Activated naive CD8-positive, alpha-beta T cell treated with anti-CD3 and anti-CD28 coated beads for 36 hours (primary cell): ENCODE measurements at places on chromosomes 11 and 22.

DNA sequence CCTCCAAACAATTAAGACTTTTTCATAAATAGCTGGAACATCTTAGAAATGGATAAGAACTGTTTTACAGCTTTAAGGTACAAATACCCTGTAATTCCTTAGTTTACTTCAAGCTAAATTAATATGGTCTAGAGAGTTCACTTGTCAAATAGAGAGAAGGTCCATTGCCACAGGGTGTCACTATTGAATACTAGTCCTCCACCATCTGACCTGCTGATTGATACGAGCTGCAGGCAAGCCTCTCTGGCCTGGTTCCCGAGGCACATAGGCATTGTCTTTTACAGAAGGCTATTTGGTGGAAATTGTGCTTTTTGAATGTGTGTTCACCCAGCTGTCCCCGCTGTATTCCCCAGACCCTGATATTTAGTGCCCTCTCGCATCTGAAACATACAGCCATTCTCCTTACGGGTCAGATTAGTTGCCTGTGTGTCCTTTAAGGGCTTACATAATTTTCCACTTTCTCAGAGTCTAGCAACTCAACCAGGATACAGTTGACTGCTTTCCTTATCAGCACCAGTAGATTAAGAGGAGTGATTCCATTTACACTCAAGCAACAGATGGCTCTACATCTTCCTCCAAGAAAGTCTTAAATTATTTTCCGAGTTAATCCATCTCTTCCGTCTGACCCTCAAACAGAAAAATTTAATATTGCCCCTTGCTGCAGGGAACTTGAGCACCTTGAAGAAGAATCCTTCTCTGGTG is 788.8 kb upstream of the FAT3 start:
- DNase-seq: no peak

- no peak for DNase-seq
Observed at GRCh38 chr11:13290221-13290980, 12.8 kb downstream of the BMAL1 start.

DNA sequence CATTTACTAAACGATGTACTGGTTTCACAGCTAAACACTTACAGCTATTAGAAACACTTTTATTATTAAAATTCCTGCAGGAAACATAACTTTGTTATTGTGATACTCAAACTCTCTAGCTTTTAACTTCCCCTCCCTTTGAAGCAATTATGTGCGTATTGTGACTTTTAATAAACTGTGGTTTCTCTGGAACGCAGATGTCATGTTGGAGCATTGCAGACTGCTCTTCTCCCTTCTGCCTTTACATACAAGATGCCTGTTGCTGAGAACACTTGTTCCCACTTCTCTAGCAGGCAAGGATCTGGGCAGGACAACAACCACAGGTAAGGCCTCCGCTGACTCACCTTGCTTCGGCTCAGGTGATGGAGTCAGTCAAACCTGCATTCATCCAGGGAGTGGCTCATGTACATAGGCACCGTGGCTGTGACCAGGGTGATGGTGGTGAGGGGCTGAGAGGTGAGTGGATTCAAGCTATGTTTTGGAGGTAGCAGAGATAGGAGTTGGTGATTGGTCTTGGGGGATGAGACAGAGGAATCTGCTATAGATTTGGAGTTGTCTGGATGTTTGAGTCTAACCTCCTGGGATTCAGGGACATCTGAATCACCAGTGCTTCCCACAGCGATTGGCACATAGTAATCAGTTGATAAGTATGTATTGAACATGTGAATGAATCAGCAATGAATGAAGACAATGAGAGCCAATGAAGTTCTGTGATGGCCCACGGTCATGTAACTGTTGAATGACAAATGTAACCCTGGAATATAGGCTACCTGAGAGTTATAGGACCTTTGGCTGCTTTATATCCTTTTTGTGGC is 106.0 kb downstream of the ADAMTS15 start:
- DNase-seq: no peak

DNA sequence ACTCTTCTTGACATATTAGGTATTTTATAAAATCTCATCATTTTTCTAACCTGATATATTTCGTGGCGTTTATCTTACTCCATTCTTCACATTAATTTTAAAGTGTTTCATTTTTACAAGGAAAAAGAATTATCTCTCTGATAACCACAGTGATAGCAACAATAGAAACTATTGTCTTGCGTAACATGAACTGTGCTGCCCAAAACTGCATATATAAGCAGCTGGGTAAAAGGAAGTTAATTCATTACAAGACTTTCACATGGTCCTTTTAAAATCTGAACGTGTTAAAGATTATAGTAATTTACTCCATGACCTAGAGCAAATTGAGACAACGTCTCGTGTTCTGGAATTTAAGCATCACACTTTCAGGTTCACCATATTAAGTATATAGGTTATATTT is 210.4 kb upstream of the GRIA4 start:
- no peak for DNase-seq

- no peak for DNase-seq
Observed at GRCh38 chr11:64100782-64101353, 65.0 kb downstream of the MACROD1 start.

GRCh38 chr11:133530501-133530835 is 1.8 kb downstream of the OPCML start:
- DNase-seq: no peak

- no peak for DNase-seq
Observed at GRCh38 chr11:75795276-75796090, 19.5 kb upstream of the UVRAG start.

DNA sequence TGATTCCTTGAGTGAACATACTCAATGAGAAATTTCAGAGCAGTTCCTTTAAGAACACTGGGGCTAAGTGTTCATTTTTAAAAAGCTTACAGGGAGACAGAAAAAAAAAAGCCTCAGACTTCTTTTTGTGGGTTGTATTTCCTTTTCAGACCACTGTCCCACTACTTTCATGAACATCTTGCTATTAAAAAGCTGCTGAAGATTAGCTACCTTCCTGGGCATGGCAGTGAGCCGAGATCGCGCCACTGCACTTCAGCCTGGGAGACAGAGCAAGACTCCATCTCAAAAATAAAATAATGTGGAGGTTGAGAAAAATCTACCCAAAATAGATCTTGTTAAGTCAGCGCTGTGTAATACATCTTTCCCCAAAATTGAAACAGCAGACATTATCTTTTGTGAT is 10.8 kb downstream of the TRAF6 start:
- no peak for DNase-seq

DNA sequence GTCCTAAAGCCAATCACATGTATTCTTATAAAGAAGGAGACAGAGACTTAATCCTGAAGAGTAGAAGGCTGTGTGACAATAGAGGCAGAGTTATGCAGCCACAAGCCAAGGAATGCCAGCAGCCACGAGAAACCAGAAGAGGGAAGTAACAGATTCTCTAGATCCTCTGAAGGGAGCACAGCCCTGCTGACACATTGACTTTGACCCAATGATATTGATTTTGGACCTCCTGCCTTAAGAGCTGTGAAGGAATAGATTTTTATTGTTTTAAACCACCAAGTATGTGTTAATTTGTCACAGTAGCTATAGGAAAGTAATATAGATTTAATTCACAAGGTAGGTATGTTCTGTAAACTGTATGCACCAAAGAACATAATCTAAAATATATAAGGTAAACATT is 103.6 kb downstream of the TTC17 start:
- DNase-seq: no peak

DNA sequence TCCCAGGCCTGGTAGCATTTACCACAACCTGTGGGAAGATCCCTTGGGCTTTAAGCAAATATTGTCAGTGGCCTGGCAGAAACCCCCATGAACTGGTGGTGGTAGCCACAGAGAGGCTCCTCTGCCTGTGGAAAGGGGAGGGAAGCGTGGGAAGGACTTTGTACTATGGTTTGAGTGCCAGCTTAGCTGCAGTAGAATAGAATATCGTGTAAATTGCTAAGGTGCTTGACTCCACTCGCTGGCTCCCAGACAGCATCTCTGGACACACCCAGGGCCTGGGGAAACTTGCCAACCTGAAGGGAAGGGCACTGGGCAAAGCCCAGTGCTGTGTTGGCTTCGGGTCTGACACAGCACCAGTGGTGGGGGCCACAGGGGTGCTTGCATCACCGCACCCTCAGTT is 52.6 kb downstream of the XRRA1 start:
- no peak for DNase-seq

GRCh38 chr11:103881584-103881983 is 154.9 kb upstream of the DDI1 start:
- no peak for DNase-seq

GRCh38 chr11:133705873-133706272 is 139.4 kb downstream of the SPATA19 start:
- no peak for DNase-seq

- no peak for DNase-seq
Observed at GRCh38 chr11:2138431-2139122, 612 bp downstream of the IGF2 start.

GRCh38 chr11:70834277-70834940 is 418.0 kb downstream of the SHANK2 start:
- DNase-seq: no peak

GRCh38 chr11:16607675-16608644 is 130.5 kb upstream of the C11orf58 start:
- DNase-seq: no peak

DNA sequence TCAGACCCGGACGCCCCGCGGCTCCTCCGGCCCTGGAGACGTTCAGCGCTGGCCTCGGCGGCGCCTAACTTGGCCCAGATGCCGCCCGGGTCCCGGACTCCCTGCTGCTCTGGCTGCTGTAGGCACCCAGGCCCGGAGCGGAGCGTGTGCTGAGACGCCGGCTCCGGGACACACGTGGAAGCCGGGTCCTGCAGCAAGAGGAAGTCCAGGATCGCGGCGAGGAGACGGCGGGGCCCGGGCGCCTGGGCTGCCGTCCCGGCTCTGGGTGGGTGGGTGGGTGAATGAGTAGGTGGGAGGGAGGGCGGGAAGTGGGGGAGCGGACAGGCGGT is 223 bp downstream of the WT1 start:
- DNase-seq: no peak

GRCh38 chr11:1736447-1736992 is 13.9 kb downstream of the IFITM10 start:
- DNase-seq: no peak

- DNase-seq: no peak
Observed at GRCh38 chr22:26236991-26237390, 67.7 kb downstream of the SEZ6L start.

DNA sequence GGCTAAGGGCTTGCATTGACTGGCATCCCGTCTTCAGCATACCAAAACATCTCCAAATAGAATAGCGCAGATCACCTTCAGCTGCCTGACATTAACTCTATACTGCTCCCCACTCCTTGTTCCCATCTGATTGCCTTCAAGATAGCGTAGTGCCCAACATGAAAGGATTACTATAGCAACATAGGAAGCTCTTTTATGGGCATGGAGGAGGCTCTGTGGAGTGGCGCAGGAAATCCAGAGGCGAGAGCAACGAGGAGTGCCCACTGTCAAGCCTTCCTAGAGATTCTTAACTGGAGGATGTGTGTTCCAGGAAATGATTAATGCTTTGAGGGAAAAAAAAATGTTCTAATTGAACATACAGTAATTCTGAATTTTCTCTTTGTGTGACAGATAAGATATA is 213.3 kb downstream of the CADM1 start:
- no peak for DNase-seq

DNA sequence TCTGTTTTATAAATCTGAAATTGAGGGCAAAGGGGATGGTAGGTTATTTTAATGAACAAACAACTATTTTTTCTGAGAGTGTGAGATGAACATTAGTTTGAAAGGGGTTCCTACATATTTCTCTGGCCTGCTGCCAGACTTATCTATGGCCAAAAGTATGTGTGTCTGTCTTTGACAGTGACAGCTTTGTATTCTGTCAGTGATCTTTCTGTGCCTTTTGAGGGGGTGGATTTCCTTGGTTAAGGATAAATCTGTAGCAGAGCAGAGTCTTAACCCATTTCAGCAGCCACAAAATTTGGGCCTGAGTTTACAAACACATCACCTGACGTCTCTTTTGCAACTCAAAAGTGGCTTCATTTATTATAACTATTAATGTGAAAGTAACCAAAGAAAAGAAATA is 30.9 kb downstream of the ZFTA start:
- DNase-seq: no peak

DNA sequence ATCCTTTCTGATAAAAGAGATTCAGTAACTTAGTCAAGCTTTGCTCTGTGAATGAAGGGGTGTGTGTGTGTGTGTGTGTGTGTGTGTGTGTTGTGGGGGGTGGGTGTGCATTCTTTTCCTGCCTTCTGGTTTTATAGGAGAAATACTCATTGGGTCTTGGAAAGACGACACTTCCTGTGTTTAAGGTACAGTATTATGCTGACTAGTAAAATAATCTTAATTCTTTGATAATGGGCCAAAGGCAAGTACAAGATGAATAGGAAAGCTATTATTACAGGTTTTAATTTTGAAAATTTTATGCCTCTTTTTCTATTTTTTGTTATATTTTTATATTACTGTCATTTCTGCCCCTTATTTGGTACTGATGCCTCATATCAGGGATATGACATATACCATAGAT is 26.1 kb downstream of the HSD17B12 start:
- DNase-seq: no peak

GRCh38 chr11:100691896-100692653 is 5.0 kb downstream of the ARHGAP42 start:
- DNase-seq: no peak

- no peak for DNase-seq
Observed at GRCh38 chr11:133362916-133363315, 169.4 kb downstream of the OPCML start.

DNA sequence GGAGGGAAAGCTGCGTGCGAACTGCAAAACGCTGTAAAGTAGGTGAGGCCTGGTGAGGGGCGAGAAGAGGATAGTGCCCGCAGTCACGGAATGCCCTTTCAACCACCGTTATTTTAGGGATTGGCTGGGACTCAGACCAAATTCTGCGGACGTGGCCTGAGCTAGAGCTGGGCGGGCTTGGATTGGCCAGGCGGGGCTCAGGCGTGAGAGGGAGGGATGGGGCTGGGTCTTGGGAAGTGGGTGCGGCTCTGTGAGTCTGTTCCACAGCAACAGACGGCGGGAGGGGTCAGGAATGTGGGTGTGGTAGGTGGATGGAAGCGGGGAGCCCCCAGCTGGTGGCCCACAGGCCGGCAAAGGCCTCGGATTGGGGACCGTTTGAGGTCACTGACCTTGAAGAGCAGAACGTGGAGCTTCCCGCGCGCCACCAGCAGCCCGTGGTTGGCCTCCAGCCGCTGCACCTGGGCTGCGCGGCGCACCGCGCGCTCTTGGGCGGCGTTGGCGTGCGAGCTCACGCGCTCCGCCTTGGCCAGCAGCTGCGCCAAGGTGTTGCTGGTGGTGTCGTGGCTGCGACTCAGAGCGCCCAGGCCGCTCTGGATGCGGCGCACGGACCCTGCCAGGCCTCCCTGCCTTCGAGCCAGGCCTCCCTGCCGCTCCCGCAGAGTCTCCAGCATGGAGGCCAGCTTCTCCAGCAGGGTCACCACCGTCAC is 444 bp downstream of the CAVIN3 start:
- DNase-seq: peak; percentile 65

DNA sequence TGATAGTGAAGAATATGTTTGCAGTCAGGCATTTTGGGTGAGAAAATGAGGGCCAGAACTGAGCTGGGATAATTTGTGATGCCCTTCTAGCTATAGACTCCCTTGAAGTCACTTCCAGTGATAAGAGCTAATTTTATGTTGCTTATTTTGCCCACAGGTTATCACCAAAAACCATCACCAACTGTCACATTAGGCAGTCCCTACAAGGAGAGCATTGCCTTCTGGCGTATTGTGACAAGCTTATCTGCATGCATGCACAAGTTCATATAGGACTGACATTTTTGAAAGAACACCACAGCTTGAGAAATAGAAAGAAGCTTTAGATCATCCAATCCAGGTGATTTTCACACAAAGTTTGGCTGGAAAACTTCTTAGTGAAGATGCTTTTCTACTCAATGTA is 735.3 kb upstream of the RAG2 start:
- DNase-seq: no peak
